ENCODE measurements at places on chromosomes 6 and 20.

- DNase-seq = no peak
Measured at GRCh38 chr20:45911486-45912343, at the start of gene PLTP. Gene PLTP, minus strand, starts transcription at chr20:45912155. Its CDS starts 703 bp downstream, at chr20:45911452.

DNA sequence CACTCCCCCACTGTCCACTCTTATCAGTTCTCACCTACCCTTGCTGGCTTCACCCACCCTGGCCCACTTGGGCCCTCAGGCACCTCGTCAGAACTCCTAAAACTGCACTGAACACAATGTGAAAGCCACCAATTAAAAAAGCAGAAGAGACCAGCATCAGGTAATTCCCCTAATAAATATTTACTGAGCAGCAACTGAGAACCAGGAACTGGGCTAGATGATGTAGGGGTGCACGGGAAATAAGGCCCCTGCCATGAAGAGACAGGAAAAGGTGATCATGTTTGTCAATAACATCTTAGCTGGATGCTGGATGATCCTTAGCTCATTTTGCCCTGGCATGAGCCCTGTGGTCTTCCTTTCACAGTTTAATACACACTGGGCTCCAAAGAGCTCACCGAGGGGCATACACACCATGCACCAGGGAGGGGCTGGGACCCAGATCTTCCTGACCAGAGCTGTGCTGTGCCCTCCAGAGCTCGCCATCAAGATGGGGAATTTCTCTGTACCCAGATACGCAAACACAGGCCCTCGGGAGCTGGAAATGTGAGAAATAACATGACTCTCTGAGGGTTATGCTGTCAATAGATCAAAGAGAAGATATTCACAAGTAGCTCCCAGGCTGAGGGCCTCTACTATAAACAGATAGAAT lies 113.6 kb upstream of the SLC22A16 start:
- no peak for DNase-seq

- DNase-seq = no peak
Measured at GRCh38 chr6:170258407-170258806, 32.5 kb downstream of the DLL1 start.

GRCh38 chr6:119162134-119162775 lies 83.8 kb upstream of the FAM184A start:
- DNase-seq = no peak

DNA sequence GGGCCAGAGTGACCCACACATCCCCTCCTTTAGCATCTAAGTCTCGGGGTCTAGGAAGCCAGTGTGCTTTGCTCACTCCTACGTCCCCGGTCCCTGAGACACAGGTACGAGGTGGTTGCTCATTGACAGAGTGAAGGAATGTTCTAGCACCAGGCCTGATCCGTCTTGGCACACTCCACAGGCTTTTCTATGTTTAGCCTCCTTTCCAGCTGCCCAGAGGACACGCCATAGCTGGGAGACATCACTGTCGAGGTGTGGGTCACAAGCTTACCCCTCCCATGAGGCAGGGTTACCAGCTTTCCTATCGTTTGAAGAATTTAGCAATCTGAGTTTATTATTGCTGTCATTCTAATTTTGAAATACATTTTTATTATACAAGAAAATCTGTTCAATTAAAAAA lies 30.4 kb upstream of the IER3 start:
- no peak for DNase-seq

Data from SHP77 (cell line).